Epithelial cell of proximal tubule (primary cell): ENCODE measurements at places on chromosomes 5 and 9. TPM values are rescaled to one million over a fixed set of nuclear protein-coding genes. Genes with fewer than 3 reads are reported as not detected.

- no peak for DNase-seq
Measured at GRCh38 chr5:35229076-35230037, 930 bp downstream of the PRLR start.

DNA sequence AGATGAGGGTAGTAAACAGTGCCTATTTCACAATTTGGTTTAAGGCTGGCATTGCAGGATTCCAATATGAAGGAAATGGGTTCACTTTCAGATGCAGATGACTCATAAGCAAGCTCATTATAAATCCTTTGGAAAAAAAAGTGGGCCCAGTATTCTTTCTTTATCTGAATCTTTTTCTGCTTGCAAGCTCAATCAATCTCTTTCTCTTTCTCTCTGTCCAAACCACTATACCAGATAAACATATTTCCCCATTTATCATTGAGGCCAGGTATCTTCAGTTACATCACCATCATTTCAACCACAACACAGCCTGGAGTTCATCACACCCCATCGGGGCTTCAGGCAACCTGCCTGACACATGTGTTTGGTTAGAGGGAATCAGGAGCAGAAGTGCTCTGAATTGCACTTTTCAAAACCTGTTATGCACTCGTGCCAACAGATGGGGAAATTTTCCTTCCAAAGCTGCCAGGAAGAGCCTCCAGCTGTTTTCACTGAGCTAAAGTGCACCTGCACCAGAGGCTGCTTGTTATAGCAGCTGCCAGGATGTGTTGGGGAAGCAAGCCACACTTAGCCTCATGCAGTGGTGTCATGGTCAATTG lies 30.0 kb upstream of the MAMDC2 start:
- DNase-seq: no peak

Gene TNC
- total RNA-seq: 66.1 and 68.9 TPM in 2 replicates

Gene DND1
- total RNA-seq: 0.14 TPM in 1 of 2 replicates, not detected in the other

Gene GRXCR2
- total RNA-seq: not detected in 2 replicates

DNA sequence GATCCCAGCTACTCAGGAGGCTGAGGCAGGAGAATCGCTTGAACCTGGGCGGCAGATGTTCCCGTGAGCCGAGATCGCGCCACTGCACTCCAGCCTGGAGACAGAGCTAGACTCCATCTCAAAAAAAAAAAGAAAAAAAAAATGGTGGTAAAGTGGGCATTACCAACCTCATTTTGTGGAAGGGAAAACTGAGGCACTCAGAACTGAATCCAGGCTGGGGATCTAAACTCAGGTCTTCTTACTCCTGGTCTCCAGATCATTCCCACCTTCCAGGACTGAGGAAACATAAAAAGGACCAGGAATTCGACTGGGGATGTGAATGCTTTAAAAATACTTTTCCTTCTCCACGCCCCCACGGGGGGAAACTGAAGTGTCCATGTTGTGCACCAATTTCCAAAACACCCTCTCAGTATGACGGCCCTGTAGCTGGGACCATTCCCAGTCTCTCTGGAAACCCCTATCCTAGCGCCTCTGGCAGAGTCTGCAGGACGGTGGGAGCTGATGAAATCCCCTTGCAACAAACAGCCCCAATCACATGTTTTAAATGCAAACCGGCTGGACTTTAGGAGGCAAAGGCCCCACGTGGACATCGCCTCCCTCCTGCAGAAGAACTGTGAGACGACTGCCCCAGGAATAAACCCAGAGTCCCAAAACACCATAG lies 8.9 kb upstream of the AKNA start:
- DNase-seq: no peak

DNA sequence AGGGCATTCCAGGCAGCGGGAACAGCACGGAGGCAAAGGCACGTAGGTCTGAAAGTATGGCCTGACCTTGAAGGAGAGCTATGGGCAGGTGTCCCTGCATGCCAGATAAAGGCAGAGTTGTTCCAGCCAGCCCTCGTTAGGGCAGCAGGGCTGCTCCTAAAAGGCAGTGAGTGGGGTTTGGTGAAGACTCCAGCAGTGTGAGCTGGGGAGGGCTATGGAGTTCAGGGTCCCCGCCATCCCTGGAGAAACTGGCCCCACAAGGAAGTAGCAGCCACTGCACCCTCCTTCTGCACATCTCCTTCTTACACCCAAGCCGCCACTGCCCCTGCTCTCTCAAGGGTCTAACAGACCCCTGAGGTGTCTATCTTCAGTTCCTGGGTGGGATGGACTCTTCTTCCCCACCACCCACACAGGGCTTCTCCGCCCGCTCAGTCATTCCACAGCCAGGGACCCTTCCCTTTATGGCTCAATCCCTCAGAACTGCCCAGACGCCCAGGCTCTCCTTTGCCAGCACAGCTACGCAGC lies 1.4 kb downstream of the AKNA start:
- DNase-seq: no peak

Gene FOXD4L5
- total RNA-seq: not detected in 2 replicates

DNA sequence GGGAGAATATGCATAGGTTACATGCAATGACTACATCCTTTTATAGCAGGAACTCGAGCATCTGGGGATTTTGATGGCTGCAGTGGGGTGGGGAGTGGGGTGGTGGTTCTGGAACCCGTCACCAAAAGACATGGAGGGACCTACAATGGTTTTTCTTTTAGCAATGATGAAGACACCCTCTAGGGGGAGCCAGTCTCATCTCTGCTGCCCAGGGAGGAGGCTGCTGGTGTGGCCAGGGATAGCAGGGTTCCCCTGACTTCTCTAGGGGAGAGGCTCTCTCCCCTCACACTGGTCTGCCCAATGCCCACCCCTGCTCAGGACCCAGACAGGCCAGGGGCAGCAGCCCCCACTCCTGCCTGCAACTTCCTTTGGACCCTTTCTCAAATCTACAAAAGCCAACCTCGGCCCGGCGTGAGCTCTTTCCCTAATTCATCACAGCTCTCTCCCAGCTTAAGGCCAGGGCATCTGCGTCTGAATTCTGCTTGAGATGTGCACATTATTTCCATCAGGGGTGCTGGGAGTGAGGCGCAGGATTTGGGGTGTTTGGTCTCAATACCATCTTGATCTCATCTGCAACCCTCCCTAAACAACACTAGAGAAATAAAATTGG lies 73.6 kb upstream of the RETREG1 start:
- DNase-seq: no peak

Gene PRSS3
- 2.7 and 5.7 TPM in 2 replicates for total RNA-seq

- DNase-seq: no peak
Measured at GRCh38 chr9:133836001-133836758, 98.0 kb upstream of the SARDH start.
